ENCODE measurements at places on chromosomes 7 and 10. TPM values are rescaled to one million over a fixed set of nuclear protein-coding genes. Genes with fewer than 3 reads are reported as not detected.

- no peak for DNase-seq
These were observed 18.7 kb downstream of the DKK1 start for GRCh38 chr10:52332815-52333214.

GRCh38 chr7:128424686-128425275 lies 15.0 kb upstream of the IMPDH1 start:
- peak; percentile 50 for DNase-seq

GRCh38 chr10:76155961-76156360 lies 724.5 kb downstream of the LRMDA start:
- DNase-seq: no peak

The CCDC172 gene
- not detected for total RNA-seq

The ATRNL1 gene
- 1.4 TPM for total RNA-seq
